ENCODE measurements at places on chromosomes 3 and 15.
A peak's percentile ranks its signal among the peaks of the same experiment; 100 is the strongest.

DNA sequence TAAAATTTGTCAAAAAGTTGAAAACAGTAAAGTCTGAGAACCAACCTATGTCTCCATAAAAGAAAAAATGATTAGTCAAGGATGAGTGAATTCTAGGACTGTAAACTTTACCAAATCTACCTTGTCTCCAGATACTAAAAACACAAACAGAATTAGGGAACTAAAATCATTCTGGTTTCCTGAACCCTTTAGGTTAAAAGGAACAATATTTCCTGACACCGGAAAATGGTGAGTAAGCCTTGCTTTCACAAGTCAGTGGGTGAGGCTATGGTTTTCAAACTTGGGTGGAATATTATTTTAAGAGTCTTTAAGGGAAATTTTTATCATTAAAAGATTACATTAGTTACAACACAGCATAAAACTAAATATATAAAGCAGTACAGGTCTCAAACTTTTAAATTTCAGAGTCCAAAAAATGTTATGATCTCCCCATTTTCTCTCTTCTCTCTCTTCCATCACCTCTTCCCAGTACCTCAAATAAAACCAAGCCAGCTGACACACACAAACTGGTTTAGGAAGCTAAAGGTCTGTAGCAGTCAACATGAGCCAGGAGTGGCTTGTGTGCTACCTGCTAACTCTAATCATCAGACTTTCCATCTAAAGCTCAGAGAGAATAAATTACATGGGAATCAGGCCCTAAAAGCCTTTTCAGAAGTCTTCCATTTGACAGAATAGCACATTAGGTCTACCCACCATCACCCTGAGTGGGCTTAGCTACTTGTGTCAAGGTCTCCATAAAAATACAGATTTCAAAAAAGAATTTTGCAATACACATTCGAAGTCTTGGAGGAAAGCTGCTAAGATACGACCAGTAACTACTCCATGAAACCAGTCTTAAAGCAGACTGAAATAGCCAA lies 2.2 kb downstream of the SLC12A6 start:
- DNase-seq: no peak

DNA sequence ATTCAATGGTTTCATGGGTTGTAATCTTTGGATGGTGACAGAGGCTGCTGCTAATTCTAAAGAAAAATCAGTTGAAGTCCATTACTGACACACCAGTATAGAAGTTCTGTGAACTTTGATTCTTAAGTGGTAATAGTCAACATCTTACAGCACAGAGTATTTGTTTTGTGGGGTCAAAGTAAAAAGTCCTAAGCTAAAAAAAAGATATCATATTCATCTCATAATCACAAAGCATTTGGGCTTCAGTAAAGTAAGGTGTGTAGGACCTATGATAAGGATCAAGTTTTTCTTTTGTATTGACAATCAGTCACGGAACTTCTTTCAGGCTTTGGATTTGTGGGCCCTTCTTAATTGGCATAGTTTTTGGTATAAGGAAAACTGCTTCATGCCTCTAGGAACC lies 1.1 kb downstream of the ASTE1 start:
- no peak for DNase-seq

DNA sequence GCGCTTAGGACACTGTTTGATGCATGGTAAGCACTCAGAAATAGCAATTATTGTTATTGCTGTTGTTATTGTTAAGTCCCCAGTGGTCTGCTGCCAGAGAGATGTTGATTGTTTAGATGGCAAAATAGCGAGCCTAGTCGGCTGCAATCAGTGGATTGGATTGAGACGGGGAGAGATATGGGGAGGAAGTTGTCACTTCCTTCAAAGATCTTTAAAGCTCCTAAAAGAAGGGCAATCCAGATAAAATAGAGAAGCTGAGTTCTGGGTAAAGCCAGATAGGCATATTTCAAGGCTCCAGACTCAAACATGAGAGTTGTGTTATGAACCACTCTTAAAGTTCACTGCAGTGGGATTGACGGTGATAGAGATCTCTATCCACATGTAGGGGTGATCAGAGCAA lies 64.5 kb downstream of the RYR3 start:
- DNase-seq: no peak

GRCh38 chr15:48143856-48144255 lies 23.1 kb downstream of the SLC24A5 start:
- DNase-seq: no peak

- DNase-seq: no peak
These were observed 2.1 kb downstream of the ALDH1A3 start for GRCh38 chr15:100881573-100882336.

DNA sequence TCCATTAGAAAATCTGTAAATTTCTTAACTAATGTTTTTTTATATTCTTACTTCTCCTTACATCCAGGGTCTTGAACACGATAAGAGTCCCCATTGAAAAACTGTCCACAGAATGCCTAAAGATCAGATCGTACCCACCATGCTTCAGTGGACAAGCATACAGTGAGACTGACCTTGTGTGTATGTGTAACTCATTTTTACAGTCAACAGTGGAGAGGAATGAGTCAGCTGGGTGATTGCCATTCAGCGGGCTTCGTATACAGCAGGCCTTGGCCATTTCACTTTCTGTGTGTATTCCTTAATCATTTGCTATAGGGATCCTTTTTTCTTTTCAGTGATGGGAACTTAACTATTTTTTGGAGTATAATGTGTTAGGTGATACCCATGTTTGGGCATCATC lies 10.6 kb downstream of the PARP14 start:
- DNase-seq: peak; percentile 31

DNA sequence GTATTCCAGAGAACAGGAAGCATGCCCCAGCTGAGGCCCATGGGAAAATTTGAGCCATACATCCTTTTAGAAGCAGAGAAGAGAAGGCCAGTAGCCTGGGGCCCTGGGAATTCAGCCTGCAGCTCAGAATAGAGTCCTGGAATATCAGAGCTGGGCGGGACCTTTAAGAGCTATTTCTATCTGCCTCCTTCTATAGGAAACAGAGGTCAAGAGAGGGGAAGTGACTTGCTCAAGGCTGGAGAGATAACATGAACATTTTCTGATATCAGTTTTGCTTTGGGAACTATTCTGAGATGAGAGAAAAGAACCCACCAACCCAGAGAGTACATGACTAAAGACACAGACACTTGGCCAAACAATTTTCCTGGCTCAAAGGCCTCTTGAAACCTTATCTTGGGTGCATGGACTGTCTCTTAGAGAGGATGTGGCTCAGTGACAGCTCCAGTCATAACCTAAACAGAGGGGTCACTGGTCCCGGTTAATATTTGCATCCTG lies 26.0 kb downstream of the MASP1 start:
- no peak for DNase-seq

DNA sequence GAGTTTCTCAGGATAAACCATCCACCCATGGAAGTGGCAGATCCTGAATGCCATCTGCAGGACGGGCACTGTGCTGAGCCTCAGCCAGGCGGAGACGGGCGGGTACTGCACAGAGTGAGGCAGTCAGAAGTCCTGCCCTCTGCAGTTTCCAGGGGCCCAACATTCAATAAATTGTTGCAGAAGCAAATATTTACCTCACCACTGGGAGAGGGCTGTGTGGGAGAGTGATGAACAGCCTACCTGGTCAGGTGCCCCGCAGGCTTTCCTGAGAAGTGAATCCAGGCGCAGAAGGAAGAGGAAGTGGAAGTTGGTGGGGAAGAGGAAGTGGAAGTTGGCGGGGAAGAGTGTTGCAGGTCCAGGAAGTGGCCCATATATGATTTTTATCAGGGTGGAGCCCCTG lies 100.8 kb downstream of the SLCO3A1 start:
- no peak for DNase-seq

GRCh38 chr3:195116407-195117185 lies 154.4 kb downstream of the XXYLT1 start:
- no peak for DNase-seq

- DNase-seq: no peak
These were observed 258.1 kb upstream of the ROPN1 start for GRCh38 chr3:124250053-124250452.

Data from DMS 273 treated with DMSO at 0.1 percent for 48 hours (cell line).